ENCODE measurements at places on chromosomes 6 and 20. TPM values are rescaled to one million over a fixed set of nuclear protein-coding genes. Genes with fewer than 3 reads are reported as not detected.
A peak's percentile ranks its signal among the peaks of the same experiment; 100 is the strongest.

DNA sequence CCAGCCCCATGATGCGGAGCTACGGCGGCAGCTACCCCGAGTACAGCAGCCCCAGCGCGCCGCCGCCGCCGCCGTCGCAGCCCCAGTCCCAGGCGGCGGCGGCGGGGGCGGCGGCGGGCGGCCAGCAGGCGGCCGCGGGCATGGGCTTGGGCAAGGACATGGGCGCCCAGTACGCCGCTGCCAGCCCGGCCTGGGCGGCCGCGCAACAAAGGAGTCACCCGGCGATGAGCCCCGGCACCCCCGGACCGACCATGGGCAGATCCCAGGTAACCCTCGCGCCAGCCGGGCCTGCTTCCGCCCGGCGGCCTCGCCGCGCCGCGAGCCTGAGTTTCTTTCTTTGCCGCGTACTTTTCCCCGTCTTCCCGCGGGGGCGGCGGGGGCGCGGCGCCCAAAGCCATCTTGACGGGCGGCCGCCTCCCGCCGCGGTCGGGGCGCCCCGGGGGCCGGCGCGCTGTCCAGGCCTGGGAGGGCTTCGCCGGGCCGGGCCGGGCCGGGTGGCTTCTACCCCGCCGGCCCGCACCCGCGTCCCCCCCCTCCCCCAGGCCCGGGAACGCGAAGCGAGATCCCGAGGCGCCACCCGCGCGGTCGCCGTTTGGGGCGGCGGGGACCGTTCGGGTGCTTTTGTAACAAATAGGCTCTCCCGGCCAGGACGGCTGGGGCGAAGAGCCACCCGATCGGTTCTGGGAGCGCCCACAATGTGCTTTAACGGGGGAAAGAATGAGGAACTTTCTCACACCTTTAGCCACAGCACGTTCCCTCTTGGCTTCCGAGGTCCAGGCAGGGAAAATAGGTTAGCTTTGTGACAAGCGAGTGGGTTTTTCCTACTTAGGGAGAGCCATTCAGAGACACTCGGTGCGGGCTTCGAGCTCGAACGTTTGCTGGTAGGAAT is 2.3 kb downstream of the ARID1B start:
- DNase-seq = no peak

DNA sequence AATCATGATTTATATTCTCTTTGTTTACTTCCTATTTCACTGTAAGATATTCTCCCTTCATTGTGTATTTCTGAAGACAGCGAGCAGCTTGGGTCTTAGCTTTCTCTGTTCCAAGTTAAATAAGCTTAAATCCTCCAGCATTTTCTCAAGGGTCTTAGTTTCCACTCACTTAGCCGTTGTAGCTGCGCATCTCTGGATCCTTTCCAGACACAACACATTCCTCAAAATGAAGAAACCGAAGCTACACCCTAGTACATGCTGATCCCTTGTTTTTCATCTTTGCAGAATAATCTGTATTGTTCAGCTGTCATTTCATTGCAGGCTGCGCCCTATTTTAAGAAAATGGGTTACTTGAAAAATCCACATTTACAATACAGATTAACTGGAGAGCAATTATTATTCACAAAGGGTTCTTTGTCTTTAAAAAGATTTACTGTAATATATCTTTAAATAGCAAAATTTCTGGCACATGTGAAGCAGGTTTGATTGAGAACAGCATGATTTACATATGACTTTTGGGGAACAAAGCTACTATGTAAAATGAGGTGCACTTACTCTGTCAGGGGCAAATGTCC is 375.8 kb downstream of the QKI start:
- DNase-seq = peak; percentile 92

GRCh38 chr20:1941226-1941625 is 46.0 kb downstream of the SIRPA start:
- no peak for DNase-seq

GRCh38 chr6:44225579-44226325 is 2.4 kb downstream of the SLC29A1 start:
- no peak for DNase-seq

DNA sequence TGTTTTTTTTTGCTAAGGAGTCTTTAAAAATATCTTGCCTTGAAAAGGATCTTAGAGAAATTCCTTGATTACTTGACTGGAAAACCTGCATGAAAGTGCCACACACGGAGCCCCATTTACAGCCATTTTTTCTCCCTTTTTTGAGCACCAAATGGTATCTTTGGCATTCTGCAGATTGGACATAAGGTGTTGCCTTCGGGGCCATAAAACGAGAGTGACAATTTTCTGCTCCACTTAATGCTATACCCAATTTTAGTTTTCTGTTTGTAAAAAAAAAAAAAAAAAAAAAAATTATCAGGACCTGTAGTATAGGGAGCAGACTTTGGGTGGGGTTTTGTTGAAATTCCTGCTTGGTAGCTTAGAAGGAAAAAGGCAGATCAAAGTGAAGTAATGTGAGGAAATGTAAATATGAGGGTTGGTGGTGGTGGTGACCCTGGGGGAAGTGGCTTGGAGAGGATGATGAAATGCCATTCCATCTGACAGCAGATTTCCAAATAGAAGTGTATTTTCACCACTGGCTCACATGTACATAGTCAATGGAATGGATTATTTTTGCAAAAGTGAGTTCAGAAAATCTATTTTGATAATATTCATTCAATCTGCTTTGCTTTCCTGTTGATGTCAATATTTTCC is 212.1 kb upstream of the SOX4 start:
- DNase-seq = no peak

Gene ZNF311
- 0.71 TPM for total RNA-seq

- DNase-seq = no peak
These were observed 205.2 kb downstream of the BMP7 start for GRCh38 chr20:57061051-57061900.
